Fibroblast of skin of right biceps (primary cell): ENCODE measurements at places on chromosomes 16 and 17.
A peak's percentile ranks its signal among the peaks of the same experiment; 100 is the strongest.

DNA sequence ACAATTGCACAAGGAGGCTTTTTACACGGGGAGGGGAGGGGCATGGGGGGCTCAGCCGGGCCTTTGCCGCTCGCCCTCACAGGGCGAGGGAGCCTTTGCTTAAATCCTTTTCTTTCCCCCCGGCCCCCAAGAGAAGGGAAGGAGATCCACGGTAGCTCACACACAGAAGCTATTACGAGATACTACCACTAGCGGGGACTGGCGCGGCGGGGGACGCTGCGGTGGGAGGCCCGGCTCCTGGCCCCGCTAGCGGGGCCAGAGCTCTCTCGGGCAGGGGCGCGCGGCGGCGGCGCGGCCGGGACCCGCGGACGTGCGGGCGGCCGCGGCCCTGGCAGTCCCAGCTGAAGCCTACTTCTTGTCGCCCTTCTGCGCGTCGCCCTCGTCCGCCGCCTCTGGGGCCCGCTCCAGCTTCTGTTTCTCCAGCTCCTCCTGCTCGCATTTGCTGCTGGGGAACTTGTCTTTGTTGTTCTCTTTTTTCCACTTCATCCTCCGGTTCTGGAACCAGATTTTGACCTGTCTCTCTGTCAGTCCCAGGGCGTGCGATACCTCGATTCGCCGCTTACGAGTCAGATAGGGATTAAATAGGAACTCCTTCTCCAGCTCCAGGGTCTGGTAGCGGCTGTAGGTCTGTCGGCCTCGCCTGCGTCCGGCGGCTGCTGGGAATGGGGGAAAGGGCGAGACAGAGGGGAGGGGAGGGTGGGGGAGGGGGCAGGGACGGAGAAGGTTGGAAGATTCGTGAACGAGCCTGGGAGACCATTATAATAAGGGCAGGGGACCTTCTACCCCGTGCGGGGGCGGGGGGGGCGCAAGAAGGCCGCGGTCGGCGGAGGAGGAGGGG, 2.0 kb downstream of the HOXB8 start:
- DNase-seq, result peak; percentile 71

- no peak for DNase-seq
Observed at GRCh38 chr17:44915862-44916780, 821 bp upstream of the GFAP start.

DNA sequence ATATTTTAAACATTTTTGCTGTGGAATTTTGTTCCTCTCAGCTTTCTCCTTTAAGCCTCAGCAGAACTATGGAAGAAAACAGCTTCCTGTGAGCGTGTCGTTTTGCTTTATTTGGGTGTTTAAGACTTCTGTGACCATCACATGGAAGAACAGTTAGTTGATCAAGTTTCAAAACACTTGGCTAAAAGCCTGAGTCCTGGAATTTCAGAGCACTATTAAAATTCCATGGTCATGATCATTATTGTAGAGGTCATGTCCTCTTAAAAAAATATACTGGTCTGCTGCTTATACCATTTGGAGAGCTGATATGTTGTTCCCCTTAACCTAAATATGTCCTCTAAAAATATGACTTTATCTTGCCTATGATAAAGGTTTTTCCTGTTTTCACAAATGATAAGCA, 12.6 kb upstream of the CDR2 start:
- DNase-seq, result peak; percentile 96

DNA sequence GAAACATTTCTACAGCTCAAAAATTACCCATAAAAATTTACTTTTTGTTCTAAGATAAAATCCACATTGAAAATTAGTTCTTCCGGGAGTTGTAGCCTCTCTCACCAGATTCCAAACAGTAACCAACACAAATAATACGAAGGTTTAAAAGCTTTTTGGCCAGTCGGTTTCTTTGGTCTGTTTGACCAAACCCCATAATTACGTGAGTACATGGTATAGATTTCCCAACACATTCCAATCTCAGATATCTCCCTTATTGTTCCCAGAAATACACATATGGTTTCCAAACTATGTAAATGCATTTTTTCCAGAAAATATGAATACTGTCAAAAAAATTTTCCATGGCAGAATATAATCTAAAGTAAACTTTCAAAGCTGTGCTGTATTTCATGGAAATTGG, 722.0 kb downstream of the KCNJ2 start:
- peak; percentile 52 for DNase-seq

DNA sequence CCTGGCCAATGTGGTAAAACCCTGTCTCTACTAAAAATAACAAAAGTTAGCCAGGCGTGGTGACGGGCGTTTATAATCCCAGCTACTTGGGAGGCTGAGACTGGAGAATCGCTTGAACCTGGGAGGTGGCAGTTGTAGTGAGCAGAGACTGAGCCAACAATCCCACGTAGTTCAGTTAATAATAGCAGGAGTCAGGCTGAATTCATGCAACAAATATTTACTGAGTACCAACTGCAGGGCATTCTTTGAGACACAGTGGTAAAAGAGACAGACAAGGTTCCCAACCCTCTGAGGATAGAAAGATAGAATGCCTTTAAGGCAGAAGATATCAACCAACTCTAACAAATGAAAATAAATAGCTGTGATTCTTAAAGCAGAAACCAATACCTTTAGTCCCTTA, 39.1 kb downstream of the SPOP start:
- DNase-seq, result no peak

GRCh38 chr17:28755486-28755885, 11.7 kb downstream of the TRAF4 start:
- DNase-seq, result no peak

GRCh38 chr17:64190472-64190871, 60.5 kb upstream of the ERN1 start:
- DNase-seq, result no peak

- DNase-seq, result no peak
Observed at GRCh38 chr16:50360779-50361178, 8.0 kb downstream of the BRD7 start.

- DNase-seq, result no peak
Observed at GRCh38 chr16:82504836-82505235, 121.9 kb upstream of the CDH13 start.

- no peak for DNase-seq
Observed at GRCh38 chr16:13038591-13038990, 137.2 kb downstream of the SHISA9 start.

- no peak for DNase-seq
Observed at GRCh38 chr17:281365-281999, 71.1 kb downstream of the RPH3AL start.

DNA sequence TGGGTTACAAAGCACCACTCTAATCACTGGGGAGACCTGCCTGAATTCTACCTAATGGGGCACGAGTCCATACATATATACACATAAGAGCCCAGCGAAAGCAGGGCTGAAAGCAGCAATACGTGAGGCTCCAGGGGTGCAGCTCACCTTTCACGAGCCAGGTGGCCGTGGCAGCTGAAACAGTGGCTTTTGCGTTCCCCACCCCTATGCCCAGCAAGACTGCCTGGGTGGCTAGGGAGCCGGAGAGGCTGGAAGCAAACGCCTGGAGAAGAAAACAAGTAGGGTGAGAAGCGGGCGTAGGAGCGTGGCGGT, 618 bp downstream of the RUSF1 start:
- no peak for DNase-seq

- DNase-seq, result no peak
Observed at GRCh38 chr16:47392081-47392480, 68.8 kb downstream of the ITFG1 start.

GRCh38 chr17:17476865-17477467, at the start of gene MED9:
Gene MED9 (plus strand): TSS chr17:17477000. CDS start chr17:17477042, 42 bp downstream.
- DNase-seq, result peak; percentile 91

DNA sequence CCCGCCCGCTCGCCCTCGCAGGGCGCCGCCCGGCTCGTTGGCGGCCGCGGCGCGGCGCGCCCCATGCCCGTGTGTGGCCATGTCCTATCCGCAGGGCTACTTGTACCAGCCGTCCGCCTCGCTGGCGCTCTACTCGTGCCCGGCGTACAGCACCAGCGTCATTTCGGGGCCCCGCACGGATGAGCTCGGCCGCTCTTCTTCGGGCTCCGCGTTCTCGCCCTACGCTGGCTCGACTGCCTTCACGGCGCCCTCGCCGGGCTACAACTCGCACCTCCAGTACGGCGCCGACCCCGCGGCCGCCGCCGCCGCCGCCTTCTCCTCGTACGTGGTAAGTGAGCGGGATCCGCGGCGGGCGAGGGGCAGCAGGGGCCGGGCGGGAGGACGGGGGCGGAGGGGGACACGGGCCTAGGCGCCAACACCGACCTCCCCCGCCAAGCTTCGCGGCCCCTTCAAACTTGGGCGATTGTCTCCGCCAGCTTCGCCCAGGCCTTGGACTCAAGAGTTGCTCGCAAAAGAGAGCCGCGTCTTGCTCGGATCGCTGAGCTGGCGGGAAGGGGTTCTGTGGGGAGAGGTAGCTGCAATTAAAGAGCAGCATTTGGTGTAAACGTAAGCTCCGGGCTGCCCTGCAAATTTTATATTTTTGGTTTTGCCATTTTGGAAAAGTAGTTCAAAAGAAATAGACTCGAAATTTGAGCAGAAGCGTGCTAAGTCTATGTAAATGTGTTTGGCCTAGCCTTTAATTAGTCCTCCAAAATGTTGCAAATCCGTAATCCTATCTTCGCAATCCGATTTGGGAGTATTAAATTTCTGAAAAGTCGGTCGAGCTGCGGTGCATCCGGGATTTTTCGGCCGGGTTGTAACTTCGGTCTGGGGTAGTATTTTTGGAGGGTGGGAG, 702 bp downstream of the IRX5 start:
- DNase-seq, result peak; percentile 45

DNA sequence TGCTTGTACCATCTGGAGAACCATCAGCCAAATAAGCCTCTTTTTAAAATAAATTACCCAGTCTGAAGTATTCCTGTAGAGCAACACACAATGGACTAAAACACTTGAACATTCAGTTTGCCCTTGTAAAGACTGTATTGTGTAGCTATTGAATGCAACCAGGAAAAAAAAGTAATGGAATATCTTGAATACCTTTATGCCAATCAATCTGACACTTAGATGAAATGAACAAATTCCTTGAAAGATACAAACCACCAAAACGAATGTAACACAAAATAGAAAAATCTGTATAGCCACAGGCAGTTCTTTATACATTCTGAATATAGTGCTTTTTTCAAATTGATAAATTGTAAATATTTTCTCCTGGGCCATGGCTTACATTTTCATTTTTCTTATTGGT, 63.3 kb upstream of the KCNJ16 start:
- no peak for DNase-seq

DNA sequence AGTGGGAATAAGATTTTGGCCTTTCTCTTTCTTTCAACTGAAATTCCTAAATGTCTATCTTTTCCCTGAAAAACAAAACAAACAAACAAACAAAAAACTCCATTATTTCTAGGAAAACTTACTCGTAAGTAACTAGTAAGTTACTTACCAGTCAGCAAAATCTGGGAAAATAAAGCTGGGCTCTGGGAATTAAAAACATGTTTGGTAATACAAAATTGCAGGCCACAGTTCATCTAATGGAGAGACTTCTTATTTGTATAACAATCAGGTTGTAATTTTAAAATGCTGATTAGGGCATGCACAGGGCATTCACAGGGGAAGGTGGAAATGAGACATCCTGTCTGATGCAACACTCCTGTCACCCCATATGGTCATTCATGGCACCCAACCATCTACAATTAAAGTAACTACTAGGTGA, 3.8 kb upstream of the WIPI1 start:
- DNase-seq, result no peak

DNA sequence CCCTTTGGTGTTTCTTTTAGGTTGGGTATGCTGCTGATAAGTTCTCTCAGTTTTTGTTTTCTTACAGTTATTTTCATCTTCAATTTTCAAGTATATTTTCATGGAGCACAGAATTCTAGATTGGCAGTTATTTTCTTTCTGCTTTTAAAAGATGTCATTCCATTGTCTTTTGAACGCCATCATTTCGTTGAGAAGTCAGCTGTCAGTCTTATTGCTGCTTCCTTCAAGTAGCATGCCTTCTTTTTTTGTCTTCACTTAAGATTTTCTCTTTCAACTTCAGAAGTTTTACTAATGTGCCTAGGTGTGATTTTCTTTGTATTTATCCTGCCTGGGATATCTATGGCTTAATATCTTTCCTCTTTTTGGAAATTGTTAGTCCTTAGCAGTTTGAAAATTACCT, 262.2 kb upstream of the PMFBP1 start:
- DNase-seq, result peak; percentile 33

- no peak for DNase-seq
Observed at GRCh38 chr16:694187-694862, 4.1 kb upstream of the WDR24 start.

GRCh38 chr16:578870-579405, 9.2 kb downstream of the PIGQ start:
- peak; percentile 70 for DNase-seq

DNA sequence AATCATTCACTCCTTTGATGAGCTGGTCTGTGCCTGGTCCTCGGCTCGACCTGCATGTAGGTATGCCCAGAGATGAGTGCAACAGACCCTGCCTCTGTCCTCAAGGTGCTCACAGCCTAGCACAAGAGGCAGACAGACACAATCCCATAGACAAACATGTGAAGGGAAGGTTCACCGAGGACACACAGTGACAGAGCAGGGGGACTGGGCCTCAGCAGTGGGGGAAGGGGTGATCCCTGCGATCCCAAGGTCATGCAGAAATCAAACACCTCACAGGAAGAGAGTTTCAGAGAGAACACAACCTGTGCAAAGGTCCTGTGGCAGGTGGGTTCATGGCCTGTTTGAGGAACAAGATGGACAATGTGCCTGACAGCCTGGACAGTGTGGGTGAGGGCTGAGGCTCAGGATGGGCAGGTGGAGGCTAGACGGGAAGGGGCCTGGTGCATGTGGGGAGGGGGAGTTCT, 4.2 kb upstream of the VASN start:
- DNase-seq, result no peak

DNA sequence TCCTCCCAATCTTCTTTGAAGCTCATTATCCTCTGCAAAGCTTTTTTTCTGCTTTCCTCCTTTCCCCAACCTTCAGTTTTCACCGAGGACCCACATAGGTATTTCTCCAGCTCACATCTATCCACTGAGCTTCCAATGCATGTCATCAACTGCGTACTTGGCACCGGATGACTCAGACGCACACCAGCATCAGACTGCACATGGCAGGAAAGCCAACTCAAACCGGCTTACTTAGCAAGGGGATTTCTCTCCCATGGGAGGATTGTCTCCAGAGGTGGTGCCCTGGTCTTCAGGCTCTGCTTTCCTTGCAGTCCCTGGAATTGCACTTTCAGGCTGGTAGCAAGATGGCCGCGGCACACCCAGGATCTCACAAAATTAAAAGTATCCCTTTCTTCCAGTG, 1.7 kb upstream of the AKTIP start:
- DNase-seq, result peak; percentile 73

GRCh38 chr17:64920026-64920418, 744 bp upstream of the LRRC37A3 start:
- DNase-seq, result no peak

DNA sequence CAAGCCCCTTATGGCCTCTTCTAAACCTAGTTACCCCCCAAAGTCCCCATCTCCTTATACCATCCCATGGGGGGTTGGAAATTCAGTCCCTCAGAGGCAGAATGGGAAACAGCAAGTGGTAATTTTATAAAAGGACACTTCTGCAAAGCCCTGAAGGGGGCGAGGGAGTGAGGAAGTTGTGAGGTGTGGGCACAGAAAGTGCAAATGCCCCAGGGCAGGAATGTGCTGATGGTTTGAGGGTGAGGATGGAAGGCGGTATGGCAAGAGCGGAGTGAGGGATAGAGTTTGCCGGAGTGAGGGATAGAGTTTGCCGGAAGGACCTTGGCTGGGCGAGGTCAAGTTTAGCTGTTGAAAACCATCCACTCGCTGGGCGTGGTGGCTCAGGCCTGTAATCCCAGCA, 52.7 kb downstream of the HAPSTR1 start:
- no peak for DNase-seq

- peak; percentile 16 for DNase-seq
Observed at GRCh38 chr17:55760643-55761355, 9.9 kb downstream of the PCTP start.

- no peak for DNase-seq
Observed at GRCh38 chr17:12362853-12363455, 302.7 kb upstream of the MYOCD start.
